ENCODE measurements at places on chromosomes 1 and 21. TPM values are rescaled to one million over a fixed set of nuclear protein-coding genes. Genes with fewer than 3 reads are reported as not detected.

Gene ELAPOR1
- 2.1 TPM for total RNA-seq

DNA sequence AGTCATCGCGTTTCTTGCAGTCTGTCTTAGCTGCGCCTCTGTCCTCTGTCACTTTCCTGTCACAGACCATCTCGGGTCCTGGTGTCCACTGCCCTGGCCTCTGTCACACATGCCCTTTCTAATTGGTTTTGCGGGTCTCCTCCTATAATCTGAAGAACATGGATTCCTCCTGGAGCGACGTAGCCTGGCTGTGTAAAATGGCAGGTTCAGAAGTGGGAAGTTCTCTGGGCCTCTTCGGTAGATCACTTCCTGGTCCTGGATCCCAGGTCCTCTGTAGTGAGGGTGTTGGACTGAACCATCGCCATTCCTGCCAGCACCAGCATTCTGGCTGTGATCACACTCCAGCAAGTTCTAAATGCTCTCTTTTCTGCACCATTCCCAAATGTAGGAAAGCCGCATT, 857 bp downstream of the FAM3B start:
- H3K4me1 ChIP-seq, result peaks cover 5% of the 10 kb centered on the region
- peaks cover 24% of the 10 kb centered on the region for H3K27me3 ChIP-seq
- H3K27ac ChIP-seq, result no peak overlapping the region
- H3K4me3 ChIP-seq, result peak overlapping the region; percentile 68

- no peaks in the 10 kb centered on the region for H3K36me3 ChIP-seq
- DNase-seq, result peak; percentile 73
- peaks cover 33% of the 10 kb centered on the region for H3K4me1 ChIP-seq
- peaks cover 24% of the 10 kb centered on the region for H3K27me3 ChIP-seq
- 0 out of 2 replicates have a peak overlapping the region, but pooled peaks have one; percentile 8 for H3K27ac ChIP-seq
Observed at GRCh38 chr21:31554511-31555022, 104.9 kb upstream of the SOD1 start.

- DNase-seq, result no peak
- H3K27me3 ChIP-seq, result peaks cover 9% of the 10 kb centered on the region
- H3K27ac ChIP-seq, result no peak overlapping the region
Observed at GRCh38 chr1:36085686-36086526, 2.0 kb downstream of the TEKT2 start.

GRCh38 chr1:83559129-83559840, 439.6 kb downstream of the TTLL7 start:
- H3K27ac ChIP-seq, result no peak overlapping the region
- H3K36me3 ChIP-seq, result no peaks in the 10 kb centered on the region
- H3K27me3 ChIP-seq, result no peaks in the 10 kb centered on the region
- H3K4me1 ChIP-seq, result peaks cover 12% of the 10 kb centered on the region
- DNase-seq, result no peak
